Nucleus accumbens (tissue), 56 donors: ENCODE measurements at places on chromosomes 6 and 20.

- DNase-seq, result no peak
Observed at GRCh38 chr6:100663219-100663863, 198.6 kb upstream of the SIM1 start.

GRCh38 chr6:128057541-128057940, 156.7 kb upstream of the THEMIS start:
- DNase-seq, result no peak

- no peak for DNase-seq
Observed at GRCh38 chr20:29756664-29757063, 1500.8 kb upstream of the DEFB115 start.

DNA sequence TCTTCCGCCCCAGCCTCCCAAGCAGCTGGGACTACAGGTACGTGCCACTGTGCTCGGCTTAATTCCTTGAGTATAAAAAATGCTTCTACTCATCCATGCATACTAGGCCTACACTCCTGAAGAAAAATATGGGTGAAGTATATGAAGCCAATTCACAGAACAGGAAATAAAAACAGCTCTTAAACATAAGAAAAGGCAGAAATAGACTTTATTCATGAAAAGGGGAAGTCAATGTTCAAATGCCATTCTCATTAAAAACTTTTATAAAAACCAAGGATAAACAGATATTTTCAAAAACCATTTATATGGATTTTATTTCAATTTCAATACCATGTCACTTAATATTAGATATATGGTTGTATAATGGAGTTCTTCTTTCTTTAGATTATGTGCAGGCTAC, 18.3 kb downstream of the SERPINB9 start:
- no peak for DNase-seq

DNA sequence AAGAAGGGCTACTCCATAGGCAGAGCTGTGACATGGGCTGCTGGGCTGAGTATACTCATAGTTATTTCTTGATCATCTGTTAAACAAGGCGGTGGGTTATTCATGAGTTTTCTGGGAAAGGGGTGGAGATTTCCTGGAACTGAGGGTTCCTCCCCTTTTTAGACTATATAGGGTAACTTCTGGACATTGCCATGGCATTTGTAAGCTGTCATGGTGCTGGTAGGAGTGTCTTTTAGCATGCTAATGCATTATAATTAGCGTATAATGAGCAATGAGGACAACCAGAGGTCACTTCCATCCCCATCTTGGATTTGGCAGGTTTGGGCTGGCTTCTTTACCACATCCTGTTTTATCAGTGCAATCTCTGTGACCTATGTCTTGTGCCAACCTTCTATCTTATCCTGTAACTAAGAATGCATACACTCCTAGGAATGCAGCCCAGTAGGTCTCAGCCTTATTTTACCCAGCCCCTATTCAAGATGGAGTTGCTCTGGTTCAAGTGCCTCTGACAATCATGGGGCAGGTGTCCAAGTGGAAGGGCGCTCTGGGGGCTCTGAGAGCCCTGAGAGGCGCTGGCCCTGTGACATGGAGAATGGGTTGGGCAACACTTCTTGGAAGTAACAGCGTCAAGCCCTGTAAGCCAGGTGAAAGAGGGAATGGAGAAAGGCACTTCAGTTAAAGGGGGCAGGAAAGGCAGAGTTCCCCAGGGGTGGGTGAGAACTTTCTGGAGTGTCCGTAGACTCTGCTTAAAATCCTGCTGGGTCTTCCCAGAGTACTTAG, 354.2 kb upstream of the SULF2 start:
- no peak for DNase-seq

DNA sequence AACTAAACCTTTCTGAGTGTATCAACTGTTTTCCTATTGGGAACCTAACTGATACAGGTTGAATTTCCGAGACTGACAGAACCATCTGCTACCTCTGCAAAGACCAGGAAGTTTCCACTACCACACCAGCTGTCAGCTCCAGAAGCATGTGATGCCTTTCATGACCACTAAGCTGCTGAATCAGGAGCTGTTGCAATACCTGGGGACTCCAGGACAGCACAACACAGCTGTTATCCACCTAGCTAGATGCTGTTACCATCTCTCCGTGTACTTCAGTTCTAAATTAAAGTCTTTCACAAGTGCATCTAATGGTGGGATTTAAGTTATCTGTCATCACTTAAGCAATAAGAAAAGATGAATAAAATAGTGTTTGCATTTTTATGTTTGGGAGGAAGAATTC, 158.2 kb upstream of the IMPG1 start:
- no peak for DNase-seq

DNA sequence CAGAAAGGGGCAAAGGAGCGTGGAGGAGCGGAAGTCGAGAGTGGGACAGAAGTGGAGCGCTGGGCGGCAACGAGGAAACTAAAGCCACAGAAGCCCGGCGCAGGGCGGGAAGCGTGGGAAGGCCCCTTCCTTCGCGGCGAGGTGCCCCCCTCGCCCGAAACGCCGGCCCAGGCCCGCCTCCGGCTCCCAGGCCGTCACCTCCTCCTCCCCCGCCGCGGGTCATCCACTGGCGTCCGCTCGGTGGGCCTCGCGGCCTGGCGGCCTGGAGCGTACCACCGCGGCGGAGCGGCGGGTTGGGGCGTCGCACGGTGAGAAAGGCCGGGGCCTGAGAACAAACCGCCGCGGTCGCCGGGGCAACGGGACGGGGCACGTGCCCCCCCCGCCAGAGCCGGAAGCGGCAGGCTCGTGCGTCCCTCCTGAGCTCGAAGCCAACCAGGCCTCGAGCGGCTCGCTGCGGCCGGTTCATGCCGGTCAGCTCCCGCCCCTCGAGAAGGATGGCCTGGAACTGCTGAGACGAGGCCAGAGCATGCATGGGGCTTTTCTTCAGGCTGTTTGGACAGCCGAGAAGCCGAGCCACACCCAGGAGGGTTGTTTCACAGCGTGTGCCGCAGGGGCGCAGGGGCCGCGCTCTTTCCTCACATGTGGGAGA, at the start of gene TCP11:
TCP11 (minus strand) TSS at position 333 of the 649 bp plus-strand sequence. CDS start 469 bp downstream, outside the sequence.
- DNase-seq, result no peak

DNA sequence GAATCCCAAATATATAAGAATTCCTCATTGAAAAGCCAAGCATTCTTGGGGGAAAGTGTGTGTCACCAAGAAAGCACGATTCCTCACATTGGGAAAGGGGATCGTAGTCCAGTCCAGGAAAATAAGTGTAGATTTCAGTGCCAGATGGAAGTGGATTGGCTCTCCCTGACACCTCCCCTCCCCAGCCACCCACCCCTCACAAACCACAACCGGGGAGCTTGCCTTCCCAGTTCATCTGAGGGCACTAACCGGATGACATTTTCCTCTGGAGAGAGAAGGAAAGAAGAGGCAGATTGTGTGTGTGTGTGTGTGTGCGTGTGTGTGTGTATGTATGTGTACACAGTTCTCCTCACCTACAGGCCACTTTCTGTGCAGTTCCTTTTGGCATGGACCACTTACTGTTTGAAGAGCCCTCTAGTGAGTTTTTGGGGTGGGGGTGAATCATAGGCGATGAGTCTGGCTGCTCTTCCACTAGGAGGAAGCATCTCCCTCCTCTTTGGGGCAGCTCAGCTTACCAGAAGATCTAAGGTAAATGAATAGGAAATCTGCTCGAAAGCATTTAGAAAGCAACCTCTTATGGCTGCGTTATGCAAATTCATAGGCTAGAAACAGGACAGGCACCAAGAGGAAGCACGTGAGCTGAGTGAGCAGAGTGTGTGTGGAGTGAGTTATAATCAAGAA, 20.8 kb downstream of the DAAM2 start:
- DNase-seq, result no peak

GRCh38 chr6:26544473-26544872, 6.3 kb downstream of the HMGN4 start:
- DNase-seq, result no peak

GRCh38 chr6:75374961-75375400, 90.4 kb upstream of the TMEM30A start:
- no peak for DNase-seq

GRCh38 chr6:47545223-47545622, 67.6 kb downstream of the CD2AP start:
- DNase-seq, result no peak

DNA sequence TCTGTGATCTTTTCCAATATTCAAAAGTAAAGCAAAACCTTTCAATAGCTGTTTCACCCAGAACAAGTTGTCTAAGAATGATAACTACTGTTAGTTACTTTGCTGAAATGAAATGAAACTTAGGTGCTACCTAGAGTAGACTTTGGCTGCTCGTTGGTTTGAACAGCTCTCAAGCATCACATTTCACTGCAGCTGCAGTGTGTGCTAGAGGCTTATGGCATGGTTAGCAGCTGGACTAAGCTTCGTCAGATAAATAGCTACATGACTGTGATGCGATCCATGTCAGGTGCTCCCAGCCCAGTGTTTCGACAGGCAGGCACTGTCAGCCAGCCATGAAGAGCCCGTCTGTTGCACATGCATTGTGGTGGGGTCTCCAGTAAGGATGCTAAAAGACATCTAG, 201.1 kb downstream of the TFAP2B start:
- no peak for DNase-seq

- no peak for DNase-seq
Observed at GRCh38 chr6:15554728-15555100, 108.1 kb downstream of the DTNBP1 start.

- no peak for DNase-seq
Observed at GRCh38 chr6:141700819-141701218, 431.9 kb upstream of the GJE1 start.

GRCh38 chr6:1502041-1502440, 107.7 kb upstream of the FOXC1 start:
- no peak for DNase-seq

- DNase-seq, result no peak
Observed at GRCh38 chr6:35486005-35486925, 10.6 kb downstream of the TEAD3 start.

GRCh38 chr20:45827712-45828111, 600 bp upstream of the TNNC2 start:
- no peak for DNase-seq

- peak; percentile 19 for DNase-seq
Observed at GRCh38 chr6:134678436-134678889, 271.4 kb downstream of the ALDH8A1 start.

DNA sequence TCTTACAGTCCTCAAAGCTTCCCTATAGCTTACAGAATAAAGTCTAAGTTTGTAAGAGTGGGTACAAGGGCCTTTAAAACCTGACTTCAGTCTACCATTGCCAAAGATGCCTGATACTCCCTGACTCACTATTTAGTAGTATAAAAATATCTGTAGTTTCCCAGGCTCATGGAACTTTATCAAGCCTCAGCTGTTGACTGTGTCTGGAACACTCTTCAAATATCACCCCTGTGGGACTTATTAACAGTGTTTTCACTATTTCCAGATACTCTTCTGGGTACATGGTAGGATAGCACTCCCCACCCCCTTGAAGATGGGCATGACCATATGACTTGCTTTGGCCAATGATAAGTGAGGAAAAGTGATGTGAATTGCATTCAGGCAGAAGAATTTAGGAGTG, 105.3 kb upstream of the TENT5A start:
- no peak for DNase-seq

GRCh38 chr6:144317736-144318135, 32.6 kb downstream of the UTRN start:
- no peak for DNase-seq

DNA sequence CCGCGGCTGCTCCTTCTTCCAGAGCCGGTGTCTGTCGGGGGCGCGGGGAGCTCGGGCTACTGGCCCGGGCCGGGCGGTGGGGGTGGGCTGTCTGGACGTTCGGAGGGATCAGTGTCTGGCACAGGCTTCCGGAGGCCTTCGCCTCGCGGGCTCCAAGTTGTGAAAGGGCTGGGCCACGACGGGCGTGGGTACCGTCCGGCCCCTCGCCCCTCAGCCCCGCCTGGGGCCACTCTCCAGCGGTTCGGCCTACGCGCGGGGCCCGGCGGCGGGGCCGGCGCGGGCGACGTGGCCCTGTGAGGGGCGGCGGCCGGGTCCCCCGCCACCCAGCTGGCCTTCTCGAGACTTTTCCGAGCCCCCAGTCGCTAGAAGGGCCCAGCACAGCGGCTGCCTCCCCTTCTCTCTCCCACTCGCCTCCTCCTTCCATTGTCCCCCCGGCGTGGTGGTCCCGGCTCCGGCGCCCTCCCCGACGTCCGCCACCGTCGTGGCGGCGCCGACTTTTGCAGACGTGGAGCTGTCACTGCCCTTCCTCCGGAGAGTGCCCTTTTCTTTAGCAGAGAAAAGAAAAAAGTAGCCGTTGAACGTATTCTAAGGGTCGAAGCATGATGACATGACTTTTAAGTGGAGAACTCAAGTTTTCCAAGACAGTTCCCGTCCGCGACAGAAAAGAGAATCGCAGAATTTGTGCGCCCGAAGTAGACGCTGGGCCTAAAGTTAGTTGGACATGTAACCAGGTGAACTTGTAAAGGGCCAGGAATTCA, 571 bp downstream of the ITCH start:
- DNase-seq, result peak; percentile 79

GRCh38 chr6:103107985-103108384, 1714.5 kb downstream of the GRIK2 start:
- DNase-seq, result no peak

DNA sequence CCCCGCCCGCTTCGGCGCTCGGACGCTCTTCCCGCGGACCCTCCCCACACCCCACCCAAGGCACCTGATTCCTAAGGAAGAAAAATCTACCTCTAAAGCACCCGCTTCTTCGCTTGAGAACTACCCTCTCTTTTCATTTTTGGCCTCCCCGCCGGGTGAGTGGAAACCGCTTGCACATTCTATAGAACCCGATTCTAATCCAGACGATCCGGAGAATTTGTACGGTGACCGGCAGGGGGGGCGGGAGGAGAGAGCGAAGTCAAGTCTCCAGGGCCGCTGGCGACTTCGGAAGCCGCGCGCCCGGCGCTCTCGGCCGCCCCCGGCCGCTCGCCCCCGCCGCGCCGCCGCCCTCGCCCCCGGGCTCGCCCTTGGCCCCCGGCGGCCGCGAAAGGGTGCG, at the start of gene RBM24:
RBM24 (plus strand) TSS at position 262 of the 397 bp plus-strand sequence. CDS start 221 bp downstream, outside the sequence.
- peak; percentile 40 for DNase-seq

DNA sequence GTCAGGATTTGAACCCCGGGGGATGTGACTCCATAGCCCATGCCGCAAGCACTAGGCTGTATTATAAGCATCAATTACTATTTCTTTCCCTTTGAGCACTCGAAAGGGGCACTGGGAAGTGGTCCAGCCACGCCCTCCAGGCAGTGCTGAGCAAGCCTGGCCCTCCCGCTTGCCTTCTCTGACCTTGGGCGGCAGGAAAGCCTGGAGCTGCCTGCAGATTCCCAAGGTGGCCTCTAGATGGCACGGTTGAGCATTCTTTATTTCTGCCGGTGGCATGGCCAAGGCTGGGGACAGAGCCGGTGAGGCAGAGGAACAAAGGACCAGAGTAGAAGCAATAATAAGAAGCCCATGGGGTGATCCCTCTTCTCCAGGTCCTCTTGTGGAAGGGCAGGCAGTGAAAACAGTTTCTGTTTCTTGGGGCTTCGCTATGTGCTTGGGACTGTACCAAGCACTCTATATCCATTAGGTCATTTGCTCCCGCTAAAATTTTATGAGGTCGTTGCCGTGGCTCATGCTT, 32.0 kb downstream of the ARHGAP40 start:
- DNase-seq, result no peak

- DNase-seq, result no peak
Observed at GRCh38 chr6:129138739-129139405, 255.9 kb downstream of the LAMA2 start.

DNA sequence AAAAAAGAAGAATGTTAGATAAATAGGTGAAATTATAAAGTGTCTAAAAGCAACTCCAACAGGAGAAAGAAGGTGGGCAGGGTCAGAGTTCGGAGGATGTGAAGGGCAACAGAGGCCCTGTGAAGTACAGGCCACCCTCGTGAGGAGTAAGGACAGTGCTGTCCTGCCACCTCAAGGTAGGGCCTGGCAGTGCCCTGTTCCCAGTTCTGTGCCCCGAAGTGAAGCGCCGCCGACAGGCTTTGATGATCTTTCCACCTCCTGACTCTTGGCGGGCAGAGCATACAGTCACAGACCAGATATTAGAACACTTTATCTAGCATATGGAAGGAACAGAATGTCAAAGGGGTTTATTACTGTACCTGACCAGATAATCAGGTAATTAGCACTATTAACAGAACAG, 75.8 kb downstream of the GJA10 start:
- no peak for DNase-seq
